ENCODE measurements at places on chromosomes 11 and 22.

DNA sequence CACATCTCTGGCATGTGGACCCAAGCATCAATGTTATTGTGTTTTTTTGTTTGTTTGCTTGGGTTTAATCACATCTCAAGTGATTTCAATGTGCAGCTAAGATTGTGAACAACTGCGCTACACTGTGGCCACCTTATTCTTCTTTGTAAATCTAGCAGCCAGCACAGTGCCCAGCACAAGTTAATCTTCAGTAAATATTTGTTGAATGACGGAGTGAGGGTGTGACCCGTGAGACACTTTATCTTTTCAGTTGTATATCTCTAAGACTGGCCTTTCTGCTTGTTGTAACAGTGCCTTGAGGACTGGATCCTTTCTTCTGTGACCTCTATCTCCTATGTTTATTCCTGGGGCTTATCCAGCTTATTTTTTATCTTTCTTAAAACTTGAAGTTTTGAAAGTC is 21.4 kb upstream of the AMOTL1 start:
- no peak for DNase-seq

DNA sequence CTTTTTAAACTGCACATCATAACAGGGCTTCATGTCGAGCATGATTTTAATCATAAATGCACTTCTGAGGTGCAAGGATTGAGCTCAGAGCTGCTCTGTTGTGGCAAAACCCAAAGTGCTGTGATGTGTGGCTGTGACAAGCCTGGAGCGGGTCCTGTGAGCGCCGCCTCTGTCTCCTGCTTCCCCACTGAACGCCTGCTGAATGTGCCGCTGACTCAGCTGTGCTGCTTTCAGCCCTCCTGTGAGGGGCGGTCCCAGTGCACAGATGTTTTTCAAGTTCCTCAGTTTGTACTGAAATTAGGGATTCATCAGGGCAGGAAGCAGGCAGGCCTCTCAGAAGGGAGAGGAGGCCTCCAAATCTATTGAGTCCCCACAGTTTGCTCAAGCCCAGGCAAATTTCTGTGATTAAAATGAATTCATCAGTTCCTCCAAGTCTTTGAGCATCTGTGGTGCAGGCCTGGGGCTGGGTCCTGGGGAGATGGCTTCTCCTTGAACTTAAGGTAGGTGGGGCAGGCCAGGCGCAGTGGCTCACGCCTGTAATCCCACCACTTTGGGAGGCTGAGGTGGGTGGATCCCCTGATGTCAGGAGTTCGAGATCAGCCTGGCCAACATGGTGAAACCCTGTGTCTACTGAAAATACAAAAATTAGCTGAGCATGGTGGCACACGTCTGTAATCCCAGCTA is 3.0 kb upstream of the GTSE1 start:
- DNase-seq = peak; percentile 78

GRCh38 chr22:43854121-43854785 is 8.1 kb downstream of the SULT4A1 start:
- no peak for DNase-seq

- no peak for DNase-seq
Measured at GRCh38 chr11:87030458-87031054, 7.2 kb upstream of the TMEM135 start.

- no peak for DNase-seq
Measured at GRCh38 chr11:100837311-100837710, 150.2 kb downstream of the ARHGAP42 start.

DNA sequence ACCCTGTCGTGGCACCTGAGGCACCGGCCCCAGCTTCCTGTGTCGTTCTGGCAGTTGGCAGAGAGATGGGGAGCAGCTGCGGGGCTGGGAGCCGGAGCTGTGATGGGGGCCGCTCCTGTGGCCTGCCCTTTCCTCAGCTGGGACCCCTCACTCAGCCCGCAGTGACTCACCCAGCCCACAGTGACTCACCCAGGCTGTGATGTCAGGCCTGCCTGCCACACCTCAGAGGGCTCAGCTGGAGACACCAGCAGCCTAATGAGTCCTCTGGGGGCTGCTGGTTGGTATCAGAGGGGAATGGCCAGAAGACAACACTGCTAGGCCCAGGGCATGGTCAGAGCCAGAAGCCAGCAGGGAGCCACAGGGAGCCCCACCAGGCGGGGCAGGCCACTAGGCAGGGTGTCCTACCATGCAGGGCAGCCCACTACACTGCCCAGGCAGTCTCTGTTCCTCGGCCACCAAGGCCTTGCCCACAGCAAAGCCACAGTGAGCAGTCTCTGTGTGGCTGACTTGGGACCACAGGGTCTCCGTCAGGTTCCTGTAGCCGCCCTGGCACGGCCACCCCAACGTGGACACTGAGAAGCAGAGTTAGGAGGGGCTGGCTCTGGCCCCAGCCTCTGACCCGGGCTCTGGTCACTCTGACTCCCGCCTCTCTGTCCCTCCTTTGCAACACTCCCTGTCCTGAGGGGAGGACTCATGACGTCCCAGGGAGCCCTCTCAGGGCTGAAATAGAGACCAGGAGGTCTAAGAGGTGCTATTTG is 4.2 kb upstream of the FXYD2 start:
- peak; percentile 15 for DNase-seq

DNA sequence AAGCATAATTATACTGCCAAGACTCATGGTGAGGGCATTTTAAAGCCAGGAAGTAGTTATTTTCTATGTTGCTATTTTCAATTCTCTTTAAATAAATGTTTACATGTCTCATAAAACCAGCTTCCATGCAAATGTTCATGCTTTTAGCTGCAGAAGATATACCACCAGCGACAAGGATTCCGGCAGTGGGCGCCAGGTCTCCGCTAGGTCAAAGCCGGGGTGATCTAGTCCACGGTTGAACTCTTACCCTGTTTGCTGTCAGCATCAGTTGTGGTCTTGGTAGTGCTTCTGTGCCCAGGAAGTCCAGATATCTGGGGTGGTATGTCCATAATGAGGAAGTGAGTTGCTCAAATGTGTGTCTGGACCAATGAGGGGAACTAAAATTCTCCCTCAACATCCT is 265.7 kb downstream of the BRD1 start:
- DNase-seq = no peak

DNA sequence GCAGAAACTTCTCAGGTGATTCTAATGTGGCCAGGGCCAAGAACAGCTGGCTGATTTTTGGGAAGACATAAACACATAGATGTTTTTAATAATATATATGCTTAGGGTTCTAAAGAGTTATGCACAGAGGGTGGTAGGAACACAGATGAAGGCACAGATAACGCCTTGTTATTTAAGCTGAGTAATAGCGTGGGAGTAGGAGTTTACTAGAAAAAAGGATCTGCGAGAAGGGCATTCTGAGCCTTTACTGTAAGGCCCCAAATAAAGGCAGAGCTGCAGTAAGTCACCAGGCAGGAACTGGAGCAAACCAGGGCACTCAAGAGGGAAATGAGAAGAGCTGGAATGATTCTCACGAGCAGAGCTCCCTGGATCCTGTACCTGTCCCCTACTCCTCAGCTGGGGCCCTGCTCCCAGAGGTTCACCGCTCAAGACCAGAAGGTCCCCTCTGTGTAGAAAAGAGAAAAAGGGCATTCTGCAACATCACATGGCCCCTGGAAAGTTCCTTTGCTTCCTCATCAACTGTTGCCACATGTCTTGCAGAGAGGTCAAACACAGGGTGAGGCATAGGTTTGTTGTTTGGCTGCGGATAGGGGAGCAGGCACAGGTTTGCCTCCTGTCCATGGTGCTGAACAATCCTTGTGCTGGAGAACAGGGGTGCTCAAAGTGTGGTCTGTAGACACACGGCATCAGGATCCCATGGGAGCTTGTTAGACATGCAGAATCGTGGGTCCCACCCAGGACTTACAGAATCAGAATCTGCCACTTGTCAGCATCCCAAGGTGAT is 125.7 kb downstream of the TENM4 start:
- peak; percentile 11 for DNase-seq

DNA sequence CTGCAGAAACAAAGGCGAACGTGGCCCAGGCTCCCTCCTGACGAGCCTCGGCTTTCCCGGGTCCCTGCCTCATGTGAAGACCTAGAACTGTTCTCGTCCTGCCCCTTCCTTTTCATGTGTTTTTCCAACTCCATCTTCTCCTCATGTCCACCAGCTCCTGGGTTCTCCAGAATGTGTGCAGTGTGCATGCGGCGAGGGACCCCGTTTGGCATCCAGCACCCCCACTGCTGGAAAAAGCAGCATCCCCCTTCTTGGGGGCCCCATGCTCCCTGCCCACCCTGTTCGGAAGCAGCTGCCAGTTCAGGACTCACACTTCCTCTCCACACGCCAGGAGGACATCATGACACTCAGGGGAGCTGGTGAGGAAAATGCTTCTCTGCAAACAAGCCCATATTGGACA is 313.5 kb downstream of the BRD1 start:
- DNase-seq = no peak

Measured in AG10803 (cell line).